ENCODE measurements at places on chromosomes 4 and X.

GRCh38 chrX:19689170-19689779 is 174.0 kb upstream of the MAP3K15 start:
- DNase-seq: no peak

GRCh38 chr4:145440292-145441007 is 41.2 kb upstream of the SMAD1 start:
- DNase-seq: no peak

DNA sequence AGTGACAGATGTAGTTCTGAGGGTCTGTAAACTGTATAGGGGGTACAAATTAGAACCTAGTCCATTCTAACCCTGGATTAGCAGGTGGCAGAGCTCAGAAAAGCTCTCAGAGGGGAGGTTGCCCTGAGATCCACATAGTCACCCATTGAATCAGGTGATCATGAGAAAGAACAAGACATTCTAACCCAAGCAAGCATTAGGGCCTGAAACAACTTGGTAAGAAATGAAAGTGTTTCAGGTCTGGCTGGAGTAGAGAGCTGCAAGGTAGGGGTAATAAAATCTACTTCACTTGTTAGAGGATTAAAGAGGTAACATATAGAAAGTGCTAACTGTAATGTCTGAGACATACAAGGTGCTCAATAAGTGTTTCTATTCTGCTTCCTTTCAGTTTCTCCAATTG is 8.8 kb upstream of the BMP2K start:
- no peak for DNase-seq

DNA sequence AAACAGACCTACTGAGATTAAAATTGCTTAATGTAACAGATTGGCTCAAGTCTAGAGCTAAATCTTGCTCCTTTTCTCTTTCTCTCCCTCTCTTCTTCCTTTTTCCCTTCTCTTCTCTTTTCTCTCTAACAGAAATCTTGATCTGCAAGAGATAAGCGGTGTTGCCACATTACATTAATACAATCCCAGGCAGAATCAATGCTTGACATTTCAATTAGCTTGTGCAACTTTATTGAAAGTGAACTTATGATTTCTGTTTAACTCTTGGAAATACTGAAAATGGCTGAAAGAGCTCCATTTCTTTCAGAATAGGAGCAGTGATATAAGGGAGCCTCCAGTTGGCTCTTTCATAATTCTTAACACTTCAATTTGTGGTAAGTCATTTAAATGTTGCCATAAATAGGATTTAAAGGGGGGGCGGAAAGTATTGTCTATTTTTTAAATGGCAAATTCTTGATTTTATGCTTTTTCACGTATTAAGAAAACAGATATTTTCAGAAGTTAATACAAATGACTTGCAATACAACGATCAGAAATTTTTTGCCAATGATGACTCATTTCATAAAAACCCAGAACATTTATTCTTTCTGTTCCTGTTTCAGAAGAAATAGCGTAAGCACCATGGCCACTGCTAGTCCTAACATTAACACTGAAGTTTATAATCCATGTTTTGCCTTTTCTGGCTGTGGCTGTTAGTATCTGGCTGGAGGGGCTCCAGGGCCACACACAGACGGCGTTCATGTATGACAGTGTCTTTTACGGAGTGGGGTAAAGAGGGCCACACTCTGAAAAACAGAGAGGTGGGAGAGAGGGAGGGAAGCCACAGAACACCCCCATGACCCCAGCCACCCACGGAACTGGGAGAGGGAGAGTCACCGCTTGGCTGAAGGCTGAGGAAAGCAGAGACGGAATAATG is 115.7 kb upstream of the FAT1 start:
- DNase-seq: no peak

DNA sequence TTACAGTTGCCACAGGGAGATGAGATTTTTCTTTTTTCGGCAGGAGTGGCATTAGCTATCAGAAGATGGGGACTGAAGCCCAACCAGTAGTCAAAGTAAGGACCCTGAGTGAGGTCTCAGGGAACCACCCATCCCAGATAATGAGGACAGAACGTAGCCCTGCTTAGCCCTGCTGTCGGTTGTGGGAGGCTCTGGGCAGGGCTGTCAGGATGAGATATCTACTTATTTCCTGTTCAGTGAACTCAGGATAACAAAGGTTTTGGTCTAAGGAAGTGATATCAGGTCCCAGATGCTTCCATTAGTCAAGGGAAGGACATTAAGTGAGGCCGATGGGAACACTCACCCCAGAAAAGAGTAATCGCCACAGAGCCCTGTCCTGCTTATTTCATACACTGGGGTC is 2.3 kb downstream of the MAGEB16 start:
- DNase-seq: no peak

- DNase-seq: no peak
These were observed 243.8 kb upstream of the HHIP start for GRCh38 chr4:144402176-144402575.

GRCh38 chr4:70759126-70759525 is 37.4 kb downstream of the RUFY3 start:
- no peak for DNase-seq

DNA sequence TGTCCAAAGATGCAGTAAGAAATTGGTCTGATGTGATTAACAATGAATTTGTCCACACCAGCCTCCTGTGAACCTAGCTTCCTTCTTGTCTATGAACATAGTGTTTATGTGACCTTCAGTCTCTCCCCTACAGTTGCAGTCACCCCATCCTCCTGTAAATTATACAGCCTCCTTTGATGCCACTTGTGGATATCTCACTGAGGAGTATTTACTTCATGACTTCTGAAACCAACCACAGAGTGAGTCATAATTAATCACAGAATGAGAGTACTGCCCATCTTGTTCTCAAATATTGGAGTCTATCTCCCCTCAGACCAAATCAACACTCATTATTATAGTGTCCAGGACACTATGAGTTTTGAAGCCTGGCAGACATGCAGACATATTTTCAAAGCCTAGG is 27.3 kb upstream of the XAGE2 start:
- no peak for DNase-seq

DNA sequence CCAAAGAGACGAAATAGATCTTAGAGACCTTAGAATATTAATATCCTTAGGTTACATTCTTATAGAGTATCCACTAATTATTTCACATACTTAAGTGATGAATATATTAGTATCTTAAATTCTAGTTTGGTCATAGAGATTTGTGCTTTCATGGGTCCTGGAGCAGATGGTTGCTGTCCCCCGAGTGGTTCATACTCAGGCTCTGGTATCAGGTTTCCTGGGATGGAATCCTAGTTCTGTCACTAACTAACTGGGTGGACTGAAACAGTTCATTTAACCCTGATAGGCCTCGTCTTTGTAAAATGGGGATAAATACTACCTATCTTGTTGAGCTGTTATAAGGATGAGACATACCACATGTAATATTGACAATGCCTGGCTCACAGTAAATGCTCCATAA is 264.6 kb downstream of the TENM3 start:
- DNase-seq: no peak

DNA sequence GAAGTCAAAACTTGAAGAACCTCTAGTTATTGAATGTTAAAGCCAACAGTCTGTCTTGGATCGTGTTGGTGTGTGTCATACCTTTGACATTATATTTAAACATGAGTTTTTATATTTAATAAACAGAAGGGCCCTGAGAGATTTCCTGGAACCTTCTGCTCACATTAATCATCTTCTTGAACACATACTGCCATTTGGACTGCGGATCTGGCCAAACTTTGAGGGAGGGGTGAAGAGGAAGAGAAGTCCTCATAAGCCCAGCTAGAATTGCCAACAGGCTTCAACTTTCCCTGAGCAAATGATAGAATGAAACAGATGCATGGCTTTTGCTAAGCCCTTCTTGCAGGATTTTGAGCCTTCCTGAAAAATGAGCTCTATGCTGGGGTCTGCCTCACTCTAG is 27.4 kb downstream of the CCKAR start:
- DNase-seq: no peak
